ENCODE measurements at places on chromosomes 5 and 9. TPM values are rescaled to one million over a fixed set of nuclear protein-coding genes. Genes with fewer than 3 reads are reported as not detected.

DNA sequence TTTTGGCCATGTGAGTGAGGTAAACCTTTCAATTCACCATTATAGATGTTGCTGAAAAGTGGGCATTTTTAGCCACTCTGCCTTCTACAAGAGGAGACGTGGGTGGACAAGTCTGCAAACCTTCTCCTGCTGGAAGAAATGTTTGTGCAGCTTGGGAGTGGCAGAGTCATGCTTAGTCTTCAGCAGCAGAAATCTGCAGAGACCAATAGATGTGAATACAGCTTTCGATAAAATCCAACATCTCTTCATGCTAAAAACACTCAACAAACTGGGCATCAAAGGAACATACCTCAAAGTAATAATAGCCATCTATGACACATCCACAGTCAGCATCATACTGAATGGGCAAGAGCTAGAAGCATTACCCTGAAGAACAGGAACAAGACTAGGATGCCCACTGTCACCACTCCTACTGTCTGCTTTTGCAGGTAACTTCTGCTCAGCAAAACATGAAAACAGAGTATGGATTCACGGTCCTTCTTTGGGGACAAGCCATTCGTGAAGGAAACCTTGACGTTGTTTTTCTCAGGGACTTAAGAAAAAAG, 91.3 kb downstream of the RALGPS1 start:
- H3K4me3 ChIP-seq = no peak overlapping the region
- H3K4me1 ChIP-seq = peaks cover 5% of the 10 kb centered on the region

DNA sequence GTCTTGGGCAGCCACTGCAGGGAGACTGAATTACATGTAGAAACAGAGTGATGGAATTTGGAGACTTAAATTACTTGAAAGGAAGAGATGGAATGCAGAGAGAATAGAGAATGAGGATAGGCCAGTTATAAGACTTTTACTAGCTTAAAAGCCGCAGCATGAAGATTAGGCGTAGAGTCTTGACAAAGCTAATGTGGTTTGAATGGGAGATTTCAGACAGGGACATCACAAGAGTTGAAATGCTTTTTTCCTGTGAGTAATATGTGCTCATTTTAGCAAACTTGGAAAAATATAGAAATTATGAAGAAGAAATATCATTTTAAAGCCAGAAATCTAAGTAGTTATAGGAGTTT, 7.5 kb downstream of the CENPP start:
- H3K4me3 ChIP-seq = no peak overlapping the region
- no peak overlapping the region for H3K27ac ChIP-seq
- DNase-seq = no peak
- no peaks in the 10 kb centered on the region for H3K36me3 ChIP-seq

The RNF130 gene
- 73.8 TPM for total RNA-seq

- no peak overlapping the region for H3K27ac ChIP-seq
- no peaks in the 10 kb centered on the region for H3K36me3 ChIP-seq
- peaks cover 14% of the 10 kb centered on the region for H3K27me3 ChIP-seq
- H3K4me1 ChIP-seq = peaks cover 2% of the 10 kb centered on the region
Observed at GRCh38 chr9:99004115-99004514, 60.4 kb downstream of the COL15A1 start.

GRCh38 chr9:115192280-115192679, 74.3 kb upstream of the TNC start:
- no peak for DNase-seq
- H3K27ac ChIP-seq = peak overlapping the region; percentile 27
- no peaks in the 10 kb centered on the region for H3K27me3 ChIP-seq

The POU5F2 gene
- 1.1 TPM for total RNA-seq

- H3K36me3 ChIP-seq = peaks cover 39% of the 10 kb centered on the region
- H3K27ac ChIP-seq = peak overlapping the region; percentile 49
- H3K27me3 ChIP-seq = no peaks in the 10 kb centered on the region
Observed at GRCh38 chr5:177261510-177261909, 42.0 kb downstream of the RAB24 start.

The COL5A1 gene
- 21.5 TPM for total RNA-seq

The RECK gene
- total RNA-seq = 7.1 TPM

DNA sequence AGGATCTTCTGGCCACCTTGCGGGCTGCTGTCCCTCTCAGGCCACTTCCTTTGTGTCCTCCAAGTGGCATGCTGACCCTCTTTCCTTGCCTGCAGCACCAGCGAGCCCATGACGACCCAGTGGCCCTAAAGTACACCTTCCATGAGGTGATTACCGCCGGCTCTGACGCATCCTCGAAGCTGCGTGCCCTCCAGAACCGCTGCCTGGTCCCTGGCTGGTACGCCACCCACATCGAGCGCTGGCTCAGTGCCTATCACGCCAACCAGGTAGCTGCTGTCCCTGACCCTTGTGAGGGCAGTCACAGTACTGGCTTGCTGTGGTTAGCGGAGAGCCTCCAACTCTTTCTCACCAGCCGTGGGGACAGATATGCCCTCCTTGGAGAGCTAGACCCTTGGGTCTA, 40.2 kb downstream of the NDST1 start:
- no peaks in the 10 kb centered on the region for H3K27me3 ChIP-seq
- H3K4me3 ChIP-seq = no peak overlapping the region
- H3K36me3 ChIP-seq = peaks cover 30% of the 10 kb centered on the region
- no peak for DNase-seq
- peaks cover under 1% of the 10 kb centered on the region for H3K4me1 ChIP-seq

GRCh38 chr5:67652201-67652600, 455.6 kb upstream of the CD180 start:
- no peaks in the 10 kb centered on the region for H3K27me3 ChIP-seq
- no peak for DNase-seq
- H3K4me3 ChIP-seq = no peak overlapping the region
- H3K36me3 ChIP-seq = no peaks in the 10 kb centered on the region
- H3K4me1 ChIP-seq = no peaks in the 10 kb centered on the region

The AJM1 gene
- 5.1 TPM for total RNA-seq

DNA sequence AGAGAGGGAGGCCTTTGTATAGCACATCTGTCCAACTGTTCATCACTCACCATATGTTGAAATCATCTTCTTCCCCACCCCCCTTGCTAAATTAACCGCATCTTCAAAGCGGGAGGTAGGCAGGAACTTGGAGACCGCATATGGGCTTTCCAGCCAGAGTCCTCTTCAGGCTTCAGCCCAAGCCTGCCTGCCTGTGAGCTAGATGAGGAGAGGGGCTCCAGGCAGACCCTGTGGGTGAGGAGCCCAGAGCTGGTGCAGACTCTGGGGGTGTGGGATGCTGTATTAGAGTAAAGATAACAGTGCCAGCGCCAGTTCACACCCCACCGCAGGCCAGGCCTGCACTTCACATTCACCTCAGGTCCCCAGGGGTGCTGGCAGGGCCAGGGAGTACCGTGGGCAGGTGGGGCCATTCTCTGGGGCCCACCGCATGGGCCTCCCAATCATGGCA, 16.2 kb downstream of the PRRC2B start:
- peaks cover 58% of the 10 kb centered on the region for H3K4me1 ChIP-seq
- H3K27ac ChIP-seq = peak overlapping the region; percentile 85
- no peak for DNase-seq
- no peak overlapping the region for H3K4me3 ChIP-seq
- H3K27me3 ChIP-seq = no peaks in the 10 kb centered on the region

GRCh38 chr9:129344641-129345495, 166.8 kb upstream of the IER5L start:
- no peaks in the 10 kb centered on the region for H3K36me3 ChIP-seq
- no peaks in the 10 kb centered on the region for H3K27me3 ChIP-seq
- no peak for DNase-seq
- H3K4me1 ChIP-seq = peaks cover 5% of the 10 kb centered on the region
- H3K4me3 ChIP-seq = no peak overlapping the region

DNA sequence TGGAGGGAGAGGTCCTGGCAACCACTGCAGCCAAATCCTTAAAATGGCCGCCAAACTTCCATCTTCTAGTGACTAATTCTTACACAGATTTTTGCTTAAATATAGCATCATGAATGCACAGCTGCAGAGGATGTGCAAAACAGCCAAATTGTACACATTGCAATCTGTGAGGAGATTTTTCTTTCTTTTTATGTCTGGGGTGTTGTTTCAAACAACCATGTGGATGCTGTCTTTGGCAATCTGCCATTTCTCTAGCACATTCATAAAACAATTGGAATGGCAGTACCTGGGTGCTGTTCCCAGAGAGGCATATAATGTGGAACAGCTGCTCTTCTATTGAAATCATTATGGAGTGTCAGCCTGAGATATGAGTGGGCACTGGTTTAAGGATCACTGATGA, 1082.9 kb upstream of the SEMA6A start:
- H3K4me1 ChIP-seq = peaks cover 7% of the 10 kb centered on the region
- H3K4me3 ChIP-seq = no peak overlapping the region
- DNase-seq = no peak
- H3K27ac ChIP-seq = no peak overlapping the region
- H3K36me3 ChIP-seq = no peaks in the 10 kb centered on the region

GRCh38 chr5:82283893-82284292, 5.7 kb upstream of the RPS23 start:
- no peaks in the 10 kb centered on the region for H3K27me3 ChIP-seq
- peaks cover 3% of the 10 kb centered on the region for H3K4me1 ChIP-seq
- no peak for DNase-seq
- H3K4me3 ChIP-seq = no peak overlapping the region

GRCh38 chr9:29714860-29715259, 2141.6 kb upstream of the C9orf72 start:
- H3K27me3 ChIP-seq = no peaks in the 10 kb centered on the region
- no peak overlapping the region for H3K27ac ChIP-seq
- no peaks in the 10 kb centered on the region for H3K4me1 ChIP-seq
- H3K36me3 ChIP-seq = no peaks in the 10 kb centered on the region

DNA sequence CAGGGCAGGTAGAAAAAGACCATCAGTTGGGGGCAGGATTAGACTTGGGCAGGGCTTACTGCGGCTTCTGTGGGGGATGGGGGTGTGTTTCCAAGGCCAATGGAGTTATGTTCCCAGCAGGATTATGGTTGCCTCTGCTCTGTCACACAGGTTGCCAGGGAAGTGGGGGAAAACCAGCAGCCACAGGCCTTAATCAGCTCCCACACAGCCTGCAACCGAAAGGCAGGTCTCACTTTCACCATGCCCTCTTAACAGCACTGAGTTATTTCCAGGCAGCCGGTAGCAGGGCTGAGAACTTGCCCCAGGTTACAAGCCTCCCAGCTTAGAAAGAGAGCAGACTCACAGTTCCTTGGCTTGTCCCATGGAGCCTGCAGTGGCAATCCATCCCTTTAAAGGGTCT, 205.5 kb downstream of the FGF10 start:
- no peak overlapping the region for H3K27ac ChIP-seq
- no peaks in the 10 kb centered on the region for H3K27me3 ChIP-seq
- no peaks in the 10 kb centered on the region for H3K36me3 ChIP-seq

GRCh38 chr5:131272724-131273123, 8.9 kb downstream of the CDC42SE2 start:
- H3K27me3 ChIP-seq = no peaks in the 10 kb centered on the region
- no peak overlapping the region for H3K4me3 ChIP-seq
- no peaks in the 10 kb centered on the region for H3K4me1 ChIP-seq
- H3K36me3 ChIP-seq = no peaks in the 10 kb centered on the region

GRCh38 chr9:470552-471194, 256.0 kb downstream of the DOCK8 start:
- H3K27ac ChIP-seq = peak overlapping the region; percentile 97
- H3K4me3 ChIP-seq = peak overlapping the region; percentile 86
- no peak for DNase-seq
- H3K27me3 ChIP-seq = no peaks in the 10 kb centered on the region
- peaks cover 6% of the 10 kb centered on the region for H3K36me3 ChIP-seq

- H3K4me3 ChIP-seq = no peak overlapping the region
- H3K4me1 ChIP-seq = peaks cover 10% of the 10 kb centered on the region
- H3K27me3 ChIP-seq = no peaks in the 10 kb centered on the region
- H3K36me3 ChIP-seq = peaks cover 9% of the 10 kb centered on the region
- H3K27ac ChIP-seq = no peak overlapping the region
- no peak for DNase-seq
Observed at GRCh38 chr5:164359260-164360255, 854.1 kb downstream of the MAT2B start.

The EQTN gene
- total RNA-seq = 1.1 TPM

GRCh38 chr5:17952231-17952630, 318.0 kb downstream of the TAF11L14 start:
- H3K36me3 ChIP-seq = no peaks in the 10 kb centered on the region
- H3K4me3 ChIP-seq = no peak overlapping the region
- H3K27me3 ChIP-seq = no peaks in the 10 kb centered on the region
- no peak overlapping the region for H3K27ac ChIP-seq
- peaks cover 5% of the 10 kb centered on the region for H3K4me1 ChIP-seq

DNA sequence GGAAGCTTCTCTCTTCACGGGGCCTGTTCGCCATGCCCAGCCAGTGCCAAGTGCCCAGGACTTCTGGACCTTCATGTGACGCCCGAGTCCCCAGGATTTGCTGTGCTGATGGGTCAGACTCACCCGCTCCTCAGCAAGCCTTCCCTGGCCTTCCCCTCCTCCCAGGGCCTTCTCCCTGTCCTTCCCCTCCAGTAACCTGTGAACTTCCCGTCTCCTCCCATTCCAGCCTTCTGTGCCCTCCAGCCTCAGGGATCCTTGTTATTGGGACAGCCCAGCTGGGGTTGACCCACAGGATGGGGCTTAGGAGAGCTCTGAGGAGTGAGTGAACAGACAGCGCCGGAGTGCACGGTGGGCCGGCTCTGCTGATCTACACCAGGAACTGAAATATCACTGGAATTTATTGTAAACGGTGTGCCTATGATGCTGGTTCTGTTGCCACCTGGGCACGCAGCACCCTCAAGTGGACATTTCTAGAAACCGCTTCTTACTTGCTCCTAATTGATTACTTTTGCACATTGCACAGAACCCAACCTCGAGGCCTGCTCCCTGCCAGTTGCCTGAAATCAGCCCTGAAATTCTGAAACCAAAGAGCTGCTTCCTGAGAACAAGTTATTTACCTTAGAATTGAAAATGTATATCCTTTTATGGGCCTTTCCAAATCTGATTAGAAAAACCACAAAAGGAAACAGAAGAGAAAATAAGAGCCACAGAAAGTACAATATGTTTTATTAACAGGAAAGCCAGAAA, 1.5 kb downstream of the SPAAR start:
- H3K27ac ChIP-seq = no peak overlapping the region
- no peaks in the 10 kb centered on the region for H3K36me3 ChIP-seq
- H3K4me1 ChIP-seq = peaks cover 14% of the 10 kb centered on the region
- DNase-seq = no peak

The SAXO1 gene
- 0.22 TPM for total RNA-seq

The UGCG gene
- total RNA-seq = 27.7 TPM

DNA sequence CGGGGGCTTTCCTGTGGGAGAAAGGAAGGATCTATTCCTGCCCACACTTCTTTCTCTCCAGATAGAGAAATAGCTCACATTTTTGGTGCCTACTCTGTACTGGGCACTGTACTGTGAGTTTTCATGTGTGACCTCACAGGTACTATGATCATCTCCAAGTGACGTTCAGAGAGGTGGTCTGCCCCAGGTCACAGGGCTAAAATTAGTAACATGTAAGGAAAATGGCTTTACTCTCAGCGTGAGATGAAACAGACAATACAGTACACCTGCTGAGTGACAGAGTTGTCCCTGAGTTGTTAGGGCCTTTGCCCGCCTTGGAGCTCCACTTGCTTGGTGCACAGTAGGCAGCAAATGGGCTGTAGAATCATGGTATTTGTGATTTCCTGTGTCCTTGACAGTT, 306.1 kb upstream of the DMRT1 start:
- peaks cover 60% of the 10 kb centered on the region for H3K4me1 ChIP-seq
- peak overlapping the region; percentile 47 for H3K27ac ChIP-seq
- peaks cover 13% of the 10 kb centered on the region for H3K36me3 ChIP-seq

- H3K4me3 ChIP-seq = no peak overlapping the region
- H3K27me3 ChIP-seq = peaks cover 3% of the 10 kb centered on the region
- H3K4me1 ChIP-seq = no peaks in the 10 kb centered on the region
- no peak overlapping the region for H3K27ac ChIP-seq
- DNase-seq = no peak
Observed at GRCh38 chr9:90909225-90909624, 107.6 kb downstream of the SYK start.

Measured in progenitor cell of endocrine pancreas (in vitro differentiated cells).